ENCODE measurements at places on chromosomes 6 and 20. TPM values are rescaled to one million over a fixed set of nuclear protein-coding genes. Genes with fewer than 3 reads are reported as not detected.

The PRL gene
- not detected for total RNA-seq

The APCDD1L gene
- 0.91 TPM for total RNA-seq

The TRDN gene
- 453 TPM for total RNA-seq

The TRAPPC3L gene
- total RNA-seq = not detected

The HLA-DQB2 gene
- total RNA-seq = 1.9 TPM

The RPRD1B gene
- total RNA-seq = 58.9 TPM

The MRAP2 gene
- total RNA-seq = 0.16 TPM

The LCA5 gene
- total RNA-seq = 1.8 TPM

The ADTRP gene
- 0.33 TPM for total RNA-seq

The KATNA1 gene
- 11.6 TPM for total RNA-seq

The RBPJL gene
- not detected for total RNA-seq

DNA sequence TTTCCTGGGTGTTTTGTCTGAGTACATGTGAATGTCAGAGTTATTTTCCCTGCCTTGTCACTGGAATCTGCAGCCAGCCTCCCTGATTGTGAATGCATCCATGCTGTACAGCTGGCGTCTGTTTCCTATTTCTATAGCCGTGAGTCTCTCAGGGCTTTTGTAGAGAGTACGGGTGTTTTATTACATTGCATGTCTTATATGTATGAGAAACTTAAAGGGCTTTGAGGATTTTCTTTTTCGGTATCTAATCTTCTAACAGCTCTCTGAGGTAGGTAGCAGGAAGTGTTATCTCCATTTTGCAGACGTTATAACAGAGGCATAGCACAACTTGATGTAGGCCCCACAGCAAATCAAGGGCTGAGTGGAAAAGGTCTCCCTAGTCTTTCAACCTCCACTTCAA is 272.9 kb downstream of the PRL start:
- H3K4me3 ChIP-seq = no peak overlapping the region
- H3K27me3 ChIP-seq = no peaks in the 10 kb centered on the region
- H3K36me3 ChIP-seq = no peaks in the 10 kb centered on the region
- no peak overlapping the region for H3K27ac ChIP-seq

GRCh38 chr6:131226459-131227157 is 91.3 kb downstream of the AKAP7 start:
- no peak for DNase-seq
- no peak overlapping the region for H3K4me3 ChIP-seq
- H3K36me3 ChIP-seq = peaks cover 5% of the 10 kb centered on the region
- no peaks in the 10 kb centered on the region for H3K4me1 ChIP-seq
- no peak overlapping the region for H3K27ac ChIP-seq

GRCh38 chr6:7143476-7143974 is 35.8 kb downstream of the RREB1 start:
- peaks cover 97% of the 10 kb centered on the region for H3K4me1 ChIP-seq
- no peaks in the 10 kb centered on the region for H3K27me3 ChIP-seq
- H3K4me3 ChIP-seq = no peak overlapping the region
- no peak for DNase-seq
- peak overlapping the region; percentile 98 for H3K27ac ChIP-seq
- no peaks in the 10 kb centered on the region for H3K36me3 ChIP-seq

- H3K27ac ChIP-seq = no peak overlapping the region
- H3K27me3 ChIP-seq = no peaks in the 10 kb centered on the region
- no peak for DNase-seq
- H3K36me3 ChIP-seq = no peaks in the 10 kb centered on the region
- H3K4me1 ChIP-seq = no peaks in the 10 kb centered on the region
- H3K4me3 ChIP-seq = no peak overlapping the region
Observed at GRCh38 chr6:113871975-113872374, 14.8 kb downstream of the MARCKS start.

DNA sequence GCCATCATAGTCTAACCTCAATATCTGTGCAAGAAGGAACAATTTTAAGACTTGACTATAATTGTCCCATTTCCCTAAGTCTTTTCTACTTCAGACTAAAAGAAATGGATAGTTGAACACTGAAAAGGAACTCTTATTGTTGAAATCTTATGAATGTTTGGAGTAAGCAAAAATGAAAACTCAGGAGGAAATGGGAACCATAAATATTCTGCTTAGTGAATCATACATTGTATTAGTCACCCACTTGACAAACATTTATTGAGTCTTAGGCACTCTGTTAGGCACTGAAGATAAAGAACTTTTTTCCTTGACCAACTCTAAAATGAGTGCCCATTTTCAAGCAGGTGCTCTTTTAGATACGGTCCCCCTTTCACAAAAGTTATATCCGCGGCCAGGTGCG is 8.7 kb downstream of the CCDC170 start:
- no peak overlapping the region for H3K4me3 ChIP-seq
- no peaks in the 10 kb centered on the region for H3K4me1 ChIP-seq
- no peaks in the 10 kb centered on the region for H3K36me3 ChIP-seq

DNA sequence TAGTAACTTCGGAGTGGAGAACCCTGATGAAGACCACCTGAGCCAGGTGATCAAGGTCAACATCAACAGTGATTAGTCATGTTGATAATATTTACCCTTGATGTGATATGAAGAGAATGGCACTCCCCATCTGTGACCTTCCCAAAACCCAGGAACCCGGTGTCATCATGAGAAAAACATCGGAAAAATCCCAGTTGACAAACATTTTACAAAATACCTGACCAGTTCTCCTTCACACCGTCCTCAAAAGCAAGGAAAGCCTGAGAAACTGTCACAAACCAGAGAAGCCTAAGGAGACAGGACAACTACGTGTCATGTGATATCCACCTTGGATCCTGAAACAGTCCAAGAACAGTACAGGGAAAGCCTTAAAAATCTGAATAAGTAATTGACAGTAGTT is 197.3 kb downstream of the ZMYND8 start:
- no peak overlapping the region for H3K27ac ChIP-seq
- H3K36me3 ChIP-seq = no peaks in the 10 kb centered on the region
- no peaks in the 10 kb centered on the region for H3K4me1 ChIP-seq
- peaks cover 23% of the 10 kb centered on the region for H3K27me3 ChIP-seq

DNA sequence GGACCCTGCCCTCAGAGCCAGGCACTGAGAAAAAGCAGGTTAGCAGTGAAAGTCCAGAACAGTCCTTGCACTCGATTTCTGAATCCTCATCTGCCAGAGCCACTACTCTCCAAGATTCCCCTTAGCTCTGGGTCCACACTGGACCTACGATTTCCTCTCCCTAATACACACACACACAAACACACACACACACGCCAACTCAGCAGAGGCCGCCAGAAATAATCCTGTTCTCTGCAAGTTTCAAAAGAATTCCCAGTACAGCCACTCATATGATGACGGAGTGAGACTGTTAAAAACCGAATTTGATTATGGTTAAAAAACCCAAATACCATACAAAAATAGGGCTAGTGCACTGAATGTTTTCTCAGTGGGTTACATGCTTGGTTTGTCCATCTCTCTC is 90.8 kb downstream of the GMPR start:
- peaks cover 33% of the 10 kb centered on the region for H3K4me1 ChIP-seq
- no peak for DNase-seq
- H3K36me3 ChIP-seq = peaks cover 22% of the 10 kb centered on the region
- H3K27ac ChIP-seq = no peak overlapping the region

GRCh38 chr20:1646975-1647431 is 10.6 kb downstream of the SIRPG start:
- peaks cover 42% of the 10 kb centered on the region for H3K27me3 ChIP-seq
- no peaks in the 10 kb centered on the region for H3K4me1 ChIP-seq
- no peak overlapping the region for H3K27ac ChIP-seq
- H3K36me3 ChIP-seq = no peaks in the 10 kb centered on the region
- H3K4me3 ChIP-seq = no peak overlapping the region

DNA sequence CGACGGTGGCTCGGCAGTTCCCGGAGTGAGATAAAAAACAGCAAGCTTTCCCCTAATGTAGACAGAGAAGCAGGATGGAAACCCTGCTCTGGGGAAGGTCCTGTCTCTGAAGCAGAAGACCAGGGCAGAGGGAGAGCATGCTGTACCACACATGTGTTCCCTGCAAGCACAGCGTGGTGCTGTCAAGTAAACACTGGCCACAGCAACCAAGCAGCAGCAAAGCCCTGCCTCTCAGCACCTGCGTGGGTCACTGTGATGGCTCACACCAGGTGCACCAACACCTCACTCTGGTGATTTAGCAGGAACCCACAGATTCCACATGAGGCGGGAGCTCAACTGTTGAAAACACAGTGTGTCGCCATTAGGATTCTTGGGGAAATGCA is 65.2 kb upstream of the TXNDC5 start:
- H3K4me1 ChIP-seq = peaks cover 26% of the 10 kb centered on the region
- peak overlapping the region; percentile 71 for H3K27ac ChIP-seq
- no peaks in the 10 kb centered on the region for H3K36me3 ChIP-seq
- H3K27me3 ChIP-seq = no peaks in the 10 kb centered on the region
- H3K4me3 ChIP-seq = peak overlapping the region; percentile 43
- DNase-seq = peak; percentile 34

DNA sequence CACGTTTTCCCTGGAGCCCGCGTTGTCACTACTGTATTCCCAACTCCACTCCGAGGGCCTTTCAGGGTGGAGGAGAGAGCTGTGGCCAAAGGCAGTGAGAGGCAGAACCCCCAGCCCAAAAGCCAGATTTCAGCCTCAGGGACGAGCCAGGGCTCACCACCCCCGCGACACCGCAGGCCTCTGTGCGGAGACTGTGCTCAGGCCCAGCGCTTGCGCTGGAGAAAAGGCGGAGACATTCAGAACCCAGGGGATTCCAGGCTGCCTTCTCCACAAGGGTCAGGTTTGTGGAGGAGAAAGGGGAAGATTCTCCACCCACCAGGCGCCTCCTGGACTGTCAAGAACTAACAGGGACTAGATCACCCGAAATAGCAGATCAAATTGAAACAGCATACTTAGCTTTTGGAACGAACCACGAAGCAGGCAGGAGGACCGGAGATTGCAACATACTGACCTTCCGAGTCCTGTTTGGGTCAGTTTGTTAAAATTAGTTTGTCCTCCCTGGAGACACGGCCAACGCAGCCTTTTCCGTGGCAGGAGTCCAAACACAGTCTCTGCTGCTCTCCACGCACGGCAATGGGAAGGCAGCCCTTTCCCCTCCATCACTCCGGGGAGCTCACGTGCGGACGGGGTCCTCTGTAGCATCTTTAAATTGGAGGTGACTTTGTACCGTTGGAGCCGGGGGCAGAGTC is 14.4 kb downstream of the DLL1 start:
- H3K27ac ChIP-seq = peak overlapping the region; percentile 87
- peak; percentile 79 for DNase-seq
- peaks cover 60% of the 10 kb centered on the region for H3K4me1 ChIP-seq
- H3K36me3 ChIP-seq = no peaks in the 10 kb centered on the region
